ENCODE measurements at places on chromosomes 5 and 9.
A peak's percentile ranks its signal among the peaks of the same experiment; 100 is the strongest.

DNA sequence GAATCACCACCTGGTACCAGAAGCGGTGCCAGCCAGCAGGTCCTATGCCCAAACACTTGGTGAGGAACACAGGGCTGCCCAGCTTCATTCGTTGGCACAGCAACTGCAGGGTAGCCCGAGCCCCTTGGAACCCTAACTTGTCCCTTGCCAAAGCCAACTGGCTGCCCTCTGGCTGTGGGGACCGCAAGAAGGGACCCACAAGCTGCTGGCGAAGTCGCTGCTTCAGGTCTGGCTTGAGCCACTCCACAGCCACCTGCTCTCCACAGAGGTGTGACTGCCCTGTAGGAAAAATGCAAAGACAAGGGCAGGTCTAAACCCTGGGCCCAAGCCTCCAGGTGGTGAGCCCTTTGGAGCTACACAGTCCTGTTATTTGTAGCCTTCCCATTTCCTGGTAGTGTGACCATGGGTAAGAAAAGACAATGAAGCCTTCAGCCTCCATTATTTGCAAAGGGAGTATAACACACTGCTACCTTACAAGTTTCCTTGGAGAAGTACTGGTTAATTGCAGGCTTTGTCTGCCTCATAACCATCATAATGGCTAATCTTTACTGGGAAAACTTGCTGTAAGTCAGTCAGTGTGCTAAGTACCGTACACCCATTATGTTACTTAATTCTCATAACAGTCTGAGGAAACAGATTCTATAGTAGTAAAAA is 1.8 kb downstream of the DND1 start:
- no peak for DNase-seq

- DNase-seq, result no peak
Measured at GRCh38 chr9:31839273-31839672, 545.2 kb upstream of the ACO1 start.

GRCh38 chr9:21677834-21678233 is 124.6 kb upstream of the MTAP start:
- DNase-seq, result no peak

GRCh38 chr5:41924526-41924871 is 582 bp upstream of the FBXO4 start:
- no peak for DNase-seq

DNA sequence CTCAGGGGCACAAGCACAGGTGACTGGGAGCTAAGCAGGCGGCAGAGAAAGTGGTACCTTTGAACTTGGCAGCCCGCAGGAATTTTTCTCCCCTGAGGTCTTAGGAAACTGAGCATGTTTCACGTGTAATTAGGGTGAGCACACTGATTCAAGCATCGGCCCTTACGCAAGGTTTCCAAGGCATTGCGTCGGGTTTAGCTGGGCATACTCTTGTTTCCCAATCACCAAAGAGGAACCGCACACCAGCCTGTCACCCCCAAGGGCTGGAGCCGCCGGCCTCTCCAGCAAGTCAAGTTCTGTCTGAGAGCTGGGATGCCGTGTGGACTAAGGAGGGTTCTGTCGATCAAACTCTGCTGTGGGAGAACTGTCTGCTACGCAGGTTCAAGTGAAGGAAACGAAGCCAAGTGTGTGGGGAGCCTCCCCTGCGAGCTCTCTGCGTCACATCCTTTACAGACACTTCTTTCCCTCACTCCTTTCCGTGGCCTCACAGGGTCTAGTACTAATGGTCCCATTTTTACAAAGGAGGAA is 53.0 kb downstream of the ERGIC1 start:
- no peak for DNase-seq

- DNase-seq, result no peak
Measured at GRCh38 chr5:110040178-110040577, 350.5 kb downstream of the MAN2A1 start.

DNA sequence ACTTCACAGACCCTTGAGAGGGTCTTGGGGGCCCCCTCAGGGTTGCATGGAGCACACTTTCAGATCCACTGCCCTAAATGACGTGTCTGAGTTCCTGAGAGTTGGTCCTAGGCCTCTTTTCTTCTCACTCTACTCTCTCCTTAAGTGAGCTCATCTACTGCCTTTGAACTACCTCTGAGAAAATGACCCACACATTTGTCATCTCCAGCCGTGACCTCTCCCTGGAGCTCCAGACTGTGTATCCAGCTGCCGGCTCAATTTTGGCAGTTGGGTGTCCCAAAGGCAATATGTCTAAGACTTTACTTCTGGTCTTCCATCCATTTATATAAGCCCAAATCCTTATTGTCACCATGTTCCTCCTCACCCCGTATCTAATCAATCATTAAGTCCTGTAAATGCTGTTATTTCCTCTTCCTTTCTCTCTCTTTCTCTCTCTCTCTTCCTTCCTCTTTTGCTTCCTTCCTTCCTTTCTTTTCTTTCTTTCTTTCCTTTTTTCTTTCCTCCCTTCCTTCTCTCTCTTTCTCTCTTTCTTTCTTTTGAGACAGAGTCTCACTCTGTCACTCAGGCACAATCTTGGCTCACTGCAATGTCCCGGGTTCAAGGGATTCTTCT is 51.2 kb upstream of the HSPA9 start:
- no peak for DNase-seq

- no peak for DNase-seq
Measured at GRCh38 chr9:18768951-18769622, 263.9 kb downstream of the SAXO1 start.

DNA sequence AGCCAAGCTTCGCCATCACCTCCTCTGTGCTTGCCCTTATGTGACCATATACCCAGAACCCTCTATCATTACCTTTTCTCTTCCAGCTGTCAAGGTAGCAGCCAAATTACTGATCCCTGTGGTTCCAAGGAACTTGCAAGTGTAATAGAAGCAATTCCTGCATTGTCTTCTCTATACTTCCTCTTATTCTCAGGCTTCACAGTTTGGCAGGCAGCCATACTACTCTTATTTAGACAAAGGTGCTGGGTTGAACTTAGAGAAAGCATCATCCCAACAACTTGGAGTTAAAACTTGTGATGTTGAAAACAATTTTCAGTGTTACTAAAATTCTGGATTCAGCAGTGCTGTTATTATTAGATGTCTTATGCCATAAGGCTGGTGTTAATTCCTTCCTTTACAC is 93.2 kb downstream of the NLN start:
- no peak for DNase-seq

GRCh38 chr5:36240779-36241630 is 720 bp downstream of the NADK2 start:
- peak; percentile 28 for DNase-seq

DNA sequence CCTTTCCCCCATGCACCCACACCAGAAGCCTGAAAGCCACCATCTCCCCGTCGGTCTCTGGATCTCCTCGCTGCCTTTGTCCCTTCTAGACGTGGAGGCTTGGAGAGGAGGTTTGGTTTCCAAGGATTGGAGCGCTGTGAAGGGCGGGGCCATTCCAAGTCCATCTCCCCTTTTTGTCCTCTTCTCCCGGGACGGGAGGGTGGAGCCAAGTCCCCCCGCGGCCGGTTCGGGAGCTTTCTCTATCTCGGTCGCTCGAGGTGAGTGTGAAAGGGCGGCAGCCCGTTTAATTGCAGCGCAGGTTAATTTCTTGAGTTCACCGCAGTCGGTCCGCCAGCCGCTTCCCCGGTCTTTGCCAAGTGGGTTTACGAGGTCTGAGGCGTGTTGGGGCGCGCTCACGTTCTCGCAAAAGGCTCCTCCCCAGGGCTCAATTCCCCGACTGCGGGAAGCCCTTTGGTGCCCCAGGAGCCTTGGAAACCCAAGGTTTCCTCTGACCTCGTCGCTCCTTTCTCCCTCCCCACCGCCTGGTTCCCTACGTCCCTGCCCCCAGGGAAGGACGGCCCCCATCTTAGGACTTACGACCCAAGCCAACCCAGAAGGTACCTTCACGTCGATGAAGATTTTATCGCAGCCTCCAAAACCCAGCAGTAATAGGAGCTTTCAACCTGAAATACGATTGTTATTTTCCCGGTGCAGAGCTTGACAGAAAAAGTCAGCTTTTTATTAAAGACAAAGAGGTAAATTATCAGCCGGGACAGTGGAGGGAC is 2.8 kb upstream of the ZNF462 start:
- DNase-seq, result no peak

DNA sequence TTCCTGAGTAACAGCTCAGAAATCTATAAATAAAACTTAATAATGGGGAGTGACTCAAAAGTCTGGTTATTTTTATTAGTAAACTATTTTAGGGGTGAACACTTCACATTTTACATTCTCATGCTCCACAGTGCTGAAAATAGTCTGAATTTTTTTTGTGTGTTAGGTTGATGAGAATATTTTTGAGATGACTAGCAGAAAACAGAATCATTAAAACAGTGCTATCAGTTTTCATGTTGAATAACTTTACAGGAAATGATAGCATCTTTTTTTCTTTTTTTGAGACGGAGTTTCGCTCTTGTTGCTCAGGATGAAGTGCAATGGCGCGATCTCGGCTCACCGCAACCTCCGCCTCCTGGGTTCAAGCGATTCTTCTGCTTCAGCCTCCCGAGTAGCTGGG is 60.3 kb downstream of the TMC1 start:
- no peak for DNase-seq

- DNase-seq, result no peak
Measured at GRCh38 chr9:4130166-4130565, 169.7 kb downstream of the GLIS3 start.

DNA sequence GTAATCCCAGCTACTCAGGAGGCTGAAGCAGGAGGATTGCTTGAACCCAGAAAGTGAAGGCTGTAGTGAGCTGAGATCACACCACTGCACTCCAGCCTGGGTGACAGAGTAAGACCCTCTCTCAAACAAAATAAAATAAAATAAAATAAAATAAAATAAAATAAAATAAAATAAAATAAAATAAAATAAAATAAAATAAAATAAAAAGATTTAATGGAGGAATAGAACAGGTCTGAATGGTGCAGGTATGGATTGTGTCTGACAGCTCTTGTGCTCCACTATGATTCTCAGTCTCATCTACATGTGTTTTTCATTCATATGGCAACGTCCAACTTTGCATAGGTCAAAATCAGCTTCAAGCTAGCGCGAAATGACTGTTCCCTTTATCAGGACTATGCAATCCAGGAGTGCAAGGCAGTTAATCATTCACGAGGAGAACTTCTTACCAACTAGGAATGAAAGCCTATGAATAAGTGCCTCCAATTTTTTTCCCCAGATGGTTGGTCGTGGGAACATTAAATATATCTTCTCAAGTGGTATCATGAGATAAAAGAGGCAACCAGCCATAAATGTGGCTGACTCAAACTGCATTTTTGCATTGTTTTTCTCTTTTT is 1392.3 kb upstream of the CDH9 start:
- DNase-seq, result no peak

DNA sequence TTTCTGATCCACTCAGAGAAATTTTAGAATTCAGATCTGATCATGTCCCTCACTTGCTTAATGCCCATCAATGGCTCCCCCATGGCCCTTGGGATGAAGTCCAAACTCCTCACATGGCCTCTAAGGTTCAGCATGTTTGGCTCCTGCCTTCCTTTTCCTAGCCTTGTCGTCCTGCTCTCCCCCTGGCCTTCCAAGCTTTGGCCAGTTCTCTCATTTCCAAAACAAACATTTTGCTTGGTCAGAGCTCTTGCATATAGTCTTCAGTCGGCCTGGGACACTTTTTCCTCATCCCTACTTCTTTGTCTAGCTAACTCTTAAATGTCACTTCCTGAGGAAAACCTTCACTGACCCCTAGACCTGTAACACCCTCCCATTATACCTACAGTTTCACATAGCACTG is 37.1 kb upstream of the PPP3R2 start:
- DNase-seq, result no peak

GRCh38 chr5:80711938-80712337 is 57.2 kb upstream of the DHFR start:
- no peak for DNase-seq

DNA sequence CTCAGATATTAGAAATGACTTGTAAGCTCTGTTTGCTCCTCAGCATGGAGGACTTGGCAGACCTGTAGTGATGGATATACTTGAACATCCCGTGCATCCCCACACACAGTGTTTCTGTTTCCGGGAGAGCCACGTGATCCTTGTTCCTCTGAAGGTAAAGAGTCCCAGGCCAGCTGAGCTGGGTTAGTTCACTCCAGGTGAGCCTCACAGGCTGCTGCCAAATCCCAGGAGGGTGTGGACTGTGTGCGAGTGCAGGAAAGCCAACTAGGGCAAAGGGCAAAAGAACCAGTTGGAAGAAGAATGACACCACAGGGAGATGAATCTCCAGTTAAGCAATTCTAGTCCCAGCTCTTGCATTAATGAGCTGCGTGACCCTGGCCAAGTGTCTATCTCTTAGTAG is 10.4 kb upstream of the TOMM5 start:
- no peak for DNase-seq

DNA sequence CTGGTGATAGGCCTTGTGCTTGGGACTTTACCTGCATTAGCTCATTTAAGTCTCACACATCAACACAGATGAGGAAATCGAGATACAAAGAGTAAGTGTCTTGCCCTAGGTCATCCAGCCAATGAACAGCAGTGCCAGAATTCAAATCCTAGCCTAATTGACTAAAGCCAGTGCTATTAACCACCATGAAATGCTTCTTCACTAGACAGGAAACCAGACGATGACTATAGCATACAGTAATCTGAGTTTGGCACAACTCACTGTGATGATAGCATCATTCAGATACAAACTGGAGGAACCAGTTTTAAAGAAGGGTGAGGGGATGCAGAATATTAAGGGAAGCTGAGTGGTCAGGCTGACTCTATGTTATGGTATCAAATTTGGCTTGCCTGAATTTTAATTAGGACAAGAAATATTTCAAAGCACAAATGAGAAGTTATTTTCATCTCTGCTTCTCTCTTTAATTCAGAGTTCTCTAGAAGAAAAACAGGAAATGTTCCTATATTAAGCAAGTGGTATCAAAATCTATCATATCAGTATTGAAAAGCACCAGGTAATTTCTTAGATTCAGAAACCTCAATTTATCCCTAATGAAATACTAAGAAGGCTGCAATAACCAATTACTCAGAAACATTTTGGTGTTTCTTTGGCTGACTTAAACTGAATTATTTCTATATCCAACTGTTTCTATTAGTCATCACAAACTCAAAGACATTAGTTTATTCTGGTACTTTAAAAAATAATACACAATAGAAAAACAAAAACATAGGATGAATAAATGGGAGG is 147.0 kb upstream of the RASA1 start:
- DNase-seq, result no peak

- no peak for DNase-seq
Measured at GRCh38 chr9:128293091-128293490, 17.0 kb downstream of the SWI5 start.

GRCh38 chr9:34417734-34418133 is 40.6 kb downstream of the FAM219A start:
- no peak for DNase-seq
